ENCODE measurements at places on chromosomes 6 and 20.

DNA sequence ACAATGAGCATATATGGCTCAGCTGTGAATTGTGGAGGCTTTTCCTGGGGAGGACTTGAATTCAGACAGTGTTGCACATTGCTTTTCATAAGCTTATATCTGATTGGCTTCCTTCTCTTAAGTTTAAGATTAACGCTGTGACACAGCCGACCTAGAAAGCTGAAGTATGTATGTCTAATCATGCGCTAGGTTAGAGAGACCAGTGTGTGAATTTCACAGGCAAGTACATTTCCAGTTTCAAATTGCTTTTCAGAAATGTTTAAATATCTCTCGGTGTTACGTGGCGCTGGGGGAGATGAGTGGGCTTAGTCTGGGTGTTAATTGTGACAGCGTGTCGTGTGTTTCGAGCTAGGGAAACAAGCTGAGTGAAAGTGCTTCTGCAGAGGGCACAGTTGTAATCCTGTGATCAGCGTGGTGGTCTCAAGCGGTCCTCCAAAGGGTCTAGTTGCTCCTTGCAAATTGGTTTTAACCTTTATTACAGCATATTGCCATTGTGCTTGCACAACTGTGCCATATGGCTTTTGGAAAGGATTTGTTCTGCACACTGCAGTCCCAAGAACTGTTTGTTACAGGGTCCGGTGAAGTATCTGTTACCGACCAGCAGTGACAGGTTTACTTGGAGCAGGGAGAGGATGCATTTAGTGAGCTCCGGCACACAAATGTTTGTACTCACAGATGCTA, 166.6 kb downstream of the SASH1 start:
- no peak for DNase-seq

- no peak for DNase-seq
Observed at GRCh38 chr20:17648315-17648646, 33.8 kb downstream of the RRBP1 start.

GRCh38 chr6:145845557-145845956, 31.0 kb upstream of the FBXO30 start:
- no peak for DNase-seq

GRCh38 chr20:2984028-2984501, 59.4 kb upstream of the GNRH2 start:
- no peak for DNase-seq

GRCh38 chr6:118923035-118923434, 11.9 kb downstream of the MCM9 start:
- no peak for DNase-seq

- no peak for DNase-seq
Observed at GRCh38 chr6:79778816-79779215, 147.7 kb downstream of the SH3BGRL2 start.

DNA sequence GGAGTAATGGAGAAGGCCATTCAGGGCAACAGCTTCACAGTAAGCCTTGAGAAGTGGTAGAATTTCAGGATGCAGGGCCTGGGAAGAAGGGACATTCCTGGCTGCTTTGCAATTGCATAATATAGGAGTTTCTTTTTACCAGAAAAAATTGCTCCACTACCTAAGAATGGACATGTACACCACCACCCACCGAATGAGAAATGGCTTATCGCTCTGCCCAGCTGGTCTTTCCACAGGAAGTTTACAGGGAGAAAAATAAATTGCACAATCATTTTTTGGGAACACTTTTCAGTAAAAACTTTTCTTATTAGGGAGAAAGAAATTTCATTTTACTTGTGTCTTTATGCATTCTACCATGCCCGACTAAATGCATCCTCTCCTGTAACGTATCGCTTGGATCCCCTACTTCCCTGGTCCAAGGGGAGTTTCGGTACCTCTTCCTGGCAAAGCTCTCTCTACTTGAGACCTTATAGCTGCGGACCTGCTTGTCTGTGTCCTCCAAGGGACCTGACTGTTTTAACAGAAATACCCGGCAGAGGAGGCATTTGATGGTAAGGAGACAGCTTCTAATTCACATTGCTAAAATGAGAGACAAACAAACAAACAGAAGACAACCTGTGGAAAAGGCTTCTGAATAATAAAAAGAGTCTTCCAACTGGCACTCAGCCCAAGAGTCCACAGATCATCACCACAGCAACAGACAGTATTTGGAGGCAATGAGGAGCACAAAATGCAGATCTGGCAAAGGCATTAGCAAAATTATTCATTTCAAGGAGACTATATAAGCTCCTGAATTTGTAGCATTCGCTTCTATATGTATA, 54.2 kb downstream of the MAP3K5 start:
- no peak for DNase-seq

GRCh38 chr6:156269751-156270369, 507.3 kb upstream of the ARID1B start:
- no peak for DNase-seq

DNA sequence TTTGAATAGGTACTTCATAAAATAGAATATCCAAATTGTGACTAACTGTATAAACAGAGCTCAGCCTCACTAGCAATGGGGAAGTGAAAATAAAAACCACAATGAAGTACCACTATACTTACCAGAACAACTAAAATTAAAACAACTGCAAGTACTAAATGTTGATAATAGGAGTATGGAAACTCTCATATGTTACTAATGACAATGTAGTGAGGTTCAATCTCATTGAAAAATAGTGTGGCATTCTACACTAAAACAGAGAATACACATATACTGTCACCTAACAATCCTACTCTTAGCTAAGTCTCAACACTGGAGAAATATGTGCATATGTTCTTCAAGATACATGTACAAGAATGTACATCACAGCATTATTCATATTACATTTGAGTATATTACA, 132.0 kb upstream of the CARMIL1 start:
- no peak for DNase-seq

DNA sequence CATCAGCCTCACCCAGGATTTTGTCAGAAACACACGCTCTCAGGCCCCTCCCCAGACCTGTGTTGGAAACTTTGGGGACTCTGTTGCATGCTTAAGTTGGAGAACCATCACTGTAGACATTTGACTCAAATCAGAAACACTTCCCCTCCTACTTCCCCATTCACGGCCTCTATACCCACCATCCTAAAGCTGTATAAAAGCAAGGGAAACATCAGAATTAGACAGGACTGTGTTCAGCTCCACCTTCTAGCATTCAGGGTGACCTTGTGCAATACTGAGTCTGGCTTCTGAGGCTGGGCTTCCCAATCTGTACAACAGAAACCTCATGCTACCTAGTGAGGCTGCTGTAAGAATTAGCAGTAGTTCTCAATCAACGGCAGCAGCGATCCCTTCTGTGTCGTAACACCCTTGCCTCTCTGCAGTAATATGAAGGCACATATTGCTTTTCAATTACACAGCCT, 252.3 kb downstream of the LY86 start:
- DNase-seq = no peak

GRCh38 chr6:33410711-33411631, at the start of gene PHF1:
Gene PHF1 (plus strand): TSS chr6:33411014. CDS start chr6:33412264, 1,250 bp downstream.
- DNase-seq = no peak

- no peak for DNase-seq
Observed at GRCh38 chr20:22438926-22439325, 145.4 kb downstream of the FOXA2 start.

DNA sequence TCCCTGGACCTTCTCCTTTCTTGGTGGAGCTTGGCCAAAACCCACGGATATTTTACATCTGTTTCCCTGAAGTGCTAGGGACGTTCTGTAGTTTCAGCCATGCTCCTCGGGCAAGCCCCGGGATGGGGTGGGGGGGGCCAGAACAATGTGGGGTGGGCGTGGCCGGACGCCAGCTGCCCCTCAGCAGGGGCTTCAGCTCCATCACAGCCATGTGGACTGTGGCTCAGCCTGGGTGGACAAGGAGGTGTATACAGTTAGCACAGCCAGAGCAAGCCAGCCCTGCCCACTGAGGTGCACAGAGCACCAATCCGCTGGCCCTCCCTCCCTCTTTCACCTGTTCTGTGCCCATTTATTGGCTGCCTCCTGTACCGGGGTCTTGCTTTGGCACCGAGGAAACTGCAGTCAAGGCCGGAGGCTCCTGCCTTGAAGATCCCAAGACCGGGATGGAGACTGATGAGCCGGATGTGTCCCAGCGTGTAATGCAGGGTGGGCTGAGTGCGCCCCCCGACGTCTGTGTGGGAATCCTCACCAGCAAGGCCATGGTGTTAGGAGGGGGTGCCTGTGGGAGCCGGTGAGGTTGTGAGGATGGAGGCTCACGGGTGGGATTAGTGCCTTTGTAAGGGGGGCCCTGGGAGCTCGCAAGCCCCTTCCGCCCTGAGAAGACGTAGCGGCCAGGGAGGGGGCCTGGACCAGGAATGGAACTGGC, 28.0 kb downstream of the FRMD1 start:
- DNase-seq = no peak

DNA sequence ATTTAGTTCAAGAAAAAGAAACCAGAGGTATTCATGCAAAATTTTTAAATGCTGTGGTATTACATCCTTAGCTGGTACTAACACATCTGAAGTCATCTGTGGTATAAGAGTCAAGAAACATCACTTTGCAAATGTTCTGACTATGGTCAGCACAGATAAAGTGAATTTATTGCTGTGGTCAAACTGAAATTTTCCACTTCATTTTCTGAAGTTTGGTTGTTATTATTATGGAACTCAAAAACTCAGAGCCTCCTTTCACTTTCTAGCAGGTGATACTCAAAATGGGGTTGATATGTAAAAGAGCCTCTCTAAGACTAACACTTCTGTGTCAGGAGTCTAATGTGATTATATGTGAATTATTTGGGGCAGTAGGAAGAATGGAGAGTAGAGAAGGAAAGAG, 257.8 kb downstream of the RNGTT start:
- DNase-seq = no peak

DNA sequence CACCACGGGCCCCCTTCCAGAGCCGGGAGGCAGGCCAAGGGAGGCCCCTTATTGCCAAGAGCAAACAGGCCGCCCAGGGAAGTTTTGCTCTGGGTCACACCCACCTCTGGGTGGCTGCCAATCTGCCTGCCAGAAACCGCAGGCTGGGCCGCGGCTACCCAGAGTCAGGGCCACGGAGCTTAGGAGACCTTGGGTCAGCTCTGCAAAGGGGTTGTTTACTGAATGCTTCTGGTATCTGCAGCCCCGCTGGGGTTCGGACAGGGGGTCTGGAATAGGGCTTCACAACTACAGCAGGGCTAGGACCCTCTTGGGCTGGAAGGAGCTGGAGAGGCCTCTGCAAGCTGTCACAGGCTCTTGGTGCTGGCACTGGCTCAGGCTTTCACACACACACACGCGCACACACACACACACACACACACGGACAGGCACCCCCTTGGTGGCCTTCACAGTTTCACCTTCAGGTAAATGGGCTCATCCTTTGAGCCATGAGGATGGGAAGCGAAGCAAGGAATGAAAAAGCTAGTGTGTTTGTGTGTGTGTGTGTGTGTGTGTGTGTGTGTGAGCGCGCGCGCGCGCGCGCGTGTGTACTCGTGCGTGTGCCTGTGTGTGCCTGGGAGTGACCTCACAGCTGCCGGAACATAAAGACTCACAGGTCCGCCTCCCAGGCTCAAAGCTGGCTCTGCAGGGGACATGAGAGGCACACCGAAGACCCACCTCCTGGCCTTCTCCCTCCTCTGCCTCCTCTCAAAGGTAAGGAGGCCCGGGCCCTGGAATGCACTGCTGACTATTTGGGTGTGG, at the start of gene CCN5:
CCN5 (plus strand) TSS at position 669 of the 798 bp plus-strand sequence; CDS start at position 691, 22 bp downstream.
- no peak for DNase-seq

Measured in stimulated activated CD8-positive, alpha-beta memory T cell treated with anti-CD3 and anti-CD28 coated beads, Interleukin-7, amount 100 ng/mL, for 1 hour (primary cell).